T-helper 17 cell (primary cell): ENCODE measurements at places on chromosomes 1 and 21. TPM values are rescaled to one million over a fixed set of nuclear protein-coding genes. Genes with fewer than 3 reads are reported as not detected.

GRCh38 chr1:36625935-36626310 lies 143.2 kb upstream of the CSF3R start:
- peaks cover 50% of the 10 kb centered on the region for H3K27me3 ChIP-seq
- no peak for DNase-seq
- no peak overlapping the region for H3K4me3 ChIP-seq

DNA sequence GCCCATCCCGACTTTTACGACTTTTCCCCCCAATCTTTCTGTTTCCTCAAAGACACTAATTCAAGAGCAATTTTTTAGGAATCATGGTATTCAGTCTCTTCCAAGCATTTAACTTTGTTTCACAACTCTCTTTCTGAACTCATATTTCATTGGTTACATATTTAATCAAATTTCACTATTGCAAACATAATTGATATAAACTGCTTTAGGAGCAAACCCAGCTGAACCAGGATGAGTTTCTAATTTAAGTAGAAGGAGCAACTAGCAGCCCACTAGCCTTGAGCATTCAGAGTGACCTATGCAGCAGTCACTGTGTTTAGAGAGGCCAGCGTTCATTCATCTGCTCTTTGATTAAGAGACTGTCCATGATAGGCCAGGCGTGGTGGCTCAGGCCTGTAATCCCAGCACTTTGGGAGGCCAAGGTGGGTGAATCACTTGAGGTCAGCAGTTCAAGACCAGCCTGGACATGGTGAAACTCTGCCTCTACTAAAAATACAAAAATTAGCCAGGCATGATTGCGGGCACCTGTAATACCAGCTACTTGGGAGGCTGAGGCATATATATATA lies 1.8 kb downstream of the CELA2B start:
- H3K4me3 ChIP-seq: no peak overlapping the region
- DNase-seq: no peak
- H3K27ac ChIP-seq: no peak overlapping the region
- peaks cover 2% of the 10 kb centered on the region for H3K4me1 ChIP-seq

DNA sequence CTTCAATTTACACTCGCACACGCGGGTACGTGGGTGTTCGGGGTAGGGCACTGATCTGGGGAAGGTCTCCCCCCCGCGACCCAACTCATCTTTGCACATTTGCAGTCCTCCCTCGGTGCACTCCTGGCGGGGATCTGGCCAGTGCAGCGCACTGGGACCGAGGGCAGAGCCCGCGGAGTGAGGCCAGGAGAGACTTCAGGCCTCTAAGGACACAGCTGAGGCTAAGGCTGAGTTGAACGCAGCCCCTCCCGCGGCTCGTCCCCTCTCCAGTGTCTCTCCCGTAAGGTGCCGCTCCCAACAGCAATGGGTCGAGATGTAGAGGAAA lies 936 bp upstream of the NCAM2 start:
- no peak for DNase-seq
- H3K27ac ChIP-seq: no peak overlapping the region
- H3K27me3 ChIP-seq: peaks cover 16% of the 10 kb centered on the region
- peak overlapping the region; percentile 74 for H3K4me3 ChIP-seq
- peaks cover 7% of the 10 kb centered on the region for H3K4me1 ChIP-seq
- no peaks in the 10 kb centered on the region for H3K36me3 ChIP-seq

HPCA gene
- total RNA-seq: not detected

- H3K36me3 ChIP-seq: no peaks in the 10 kb centered on the region
- peak overlapping the region; percentile 8 for H3K27ac ChIP-seq
- no peaks in the 10 kb centered on the region for H3K27me3 ChIP-seq
- H3K4me3 ChIP-seq: no peak overlapping the region
- DNase-seq: no peak
- H3K4me1 ChIP-seq: peaks cover 11% of the 10 kb centered on the region
Observed at GRCh38 chr1:92466683-92467352, 19.9 kb downstream of the GFI1 start.
